ENCODE measurements at places on chromosomes 3 and 15. TPM values are rescaled to one million over a fixed set of nuclear protein-coding genes. Genes with fewer than 3 reads are reported as not detected.

DNA sequence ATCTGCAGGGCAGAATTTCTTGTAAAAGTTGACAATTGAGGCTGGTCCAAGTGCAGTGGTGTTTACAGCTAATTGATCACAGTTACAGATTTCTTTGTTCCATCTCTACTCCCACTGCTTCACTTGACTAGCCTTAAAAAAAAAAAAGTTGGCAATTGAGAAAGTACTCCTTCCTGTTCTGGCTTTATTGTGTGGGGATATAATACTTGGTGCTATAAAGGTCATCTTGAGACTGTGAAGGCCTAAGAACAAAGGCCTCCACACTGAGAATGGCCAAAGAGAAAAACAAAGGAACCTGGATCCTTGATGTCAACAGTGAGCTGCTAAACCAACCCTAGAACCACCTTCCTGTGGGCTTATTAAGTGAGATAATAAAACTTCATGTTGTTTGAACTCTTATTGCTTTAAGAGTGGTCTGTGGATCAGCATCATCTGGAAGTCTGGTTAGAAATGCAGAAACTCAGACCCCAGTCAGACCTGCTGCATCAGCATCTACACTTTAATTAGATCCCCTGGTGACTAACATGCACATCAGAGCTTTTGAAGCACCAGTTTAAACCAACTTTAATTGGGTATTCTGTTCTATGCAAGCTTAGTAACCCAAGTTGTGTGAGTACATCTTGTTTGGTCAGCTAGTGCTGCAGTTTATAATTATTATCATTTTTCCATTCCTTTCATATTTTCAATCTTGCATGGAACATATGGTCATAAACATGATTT is 55.2 kb downstream of the TMOD3 start:
- DNase-seq: no peak

- no peak for DNase-seq
Measured at GRCh38 chr15:75195122-75195765, 6.4 kb upstream of the C15orf39 start.

GRCh38 chr15:32834156-32834555 is 116.4 kb downstream of the GREM1 start:
- DNase-seq: no peak

DNA sequence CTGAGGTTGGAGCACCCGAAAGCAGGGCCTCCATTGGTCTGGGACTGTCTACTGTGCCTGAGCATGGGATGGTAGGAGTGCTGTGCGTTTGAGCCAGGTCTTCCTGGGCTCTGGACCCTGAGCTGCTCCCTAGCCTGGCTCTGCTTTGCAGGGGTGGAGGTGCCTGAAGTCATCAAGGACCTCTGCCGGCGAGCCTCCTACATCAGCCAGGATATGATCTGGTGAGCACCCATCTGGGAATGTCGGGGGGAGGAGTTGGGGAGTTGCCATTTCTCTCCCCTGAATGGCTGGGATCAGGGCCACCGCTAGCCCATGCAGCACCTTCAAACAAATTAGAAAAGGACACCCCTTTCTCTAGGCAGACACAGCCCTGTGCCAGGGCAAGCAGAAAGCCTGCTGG is 20.7 kb downstream of the DUOX1 start:
- DNase-seq: no peak

Gene GPR176
- 4.6 TPM for total RNA-seq

All from upper lobe of right lung (tissue), 1 donor.